ENCODE measurements at places on chromosomes 11 and 22. TPM values are rescaled to one million over a fixed set of nuclear protein-coding genes. Genes with fewer than 3 reads are reported as not detected.

The SEC14L6 gene
- not detected for total RNA-seq

GRCh38 chr22:19773470-19774040 lies 13.0 kb downstream of the TBX1 start:
- H3K27me3 ChIP-seq: no peaks in the 10 kb centered on the region
- no peak for DNase-seq
- no peaks in the 10 kb centered on the region for H3K36me3 ChIP-seq
- H3K27ac ChIP-seq: no peak overlapping the region

DNA sequence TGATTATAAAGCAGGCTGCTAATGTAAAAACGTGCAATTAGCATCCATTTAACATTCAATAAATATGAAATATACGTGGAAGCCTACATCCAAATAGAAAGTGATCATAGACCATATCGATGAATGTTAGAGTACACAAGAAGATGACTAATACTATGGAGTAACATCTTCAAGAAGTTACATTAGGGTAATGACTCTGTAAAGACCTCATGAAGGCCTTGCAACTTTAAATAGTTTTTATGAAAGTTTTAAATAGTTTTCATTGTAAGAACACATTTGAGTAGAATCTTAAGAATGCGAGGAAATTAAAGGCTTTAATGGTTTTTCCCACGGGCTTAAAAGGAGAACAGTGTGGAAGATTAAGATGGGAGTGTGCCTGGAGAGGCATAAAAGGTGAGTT lies 1.4 kb downstream of the TRIM34 start:
- no peak overlapping the region for H3K4me3 ChIP-seq
- no peaks in the 10 kb centered on the region for H3K27me3 ChIP-seq
- H3K36me3 ChIP-seq: no peaks in the 10 kb centered on the region
- DNase-seq: no peak

- no peak overlapping the region for H3K27ac ChIP-seq
- H3K36me3 ChIP-seq: no peaks in the 10 kb centered on the region
- DNase-seq: no peak
- no peak overlapping the region for H3K4me3 ChIP-seq
- no peaks in the 10 kb centered on the region for H3K27me3 ChIP-seq
These were observed 543.7 kb upstream of the RAG2 start for GRCh38 chr11:37141707-37142106.

- H3K4me3 ChIP-seq: no peak overlapping the region
These were observed 48.2 kb downstream of the ELFN2 start for GRCh38 chr22:37379085-37379484.

The OR51T1 gene
- total RNA-seq: not detected

The MMP1 gene
- not detected for total RNA-seq

The GVQW3 gene
- total RNA-seq: 1.2 TPM

DNA sequence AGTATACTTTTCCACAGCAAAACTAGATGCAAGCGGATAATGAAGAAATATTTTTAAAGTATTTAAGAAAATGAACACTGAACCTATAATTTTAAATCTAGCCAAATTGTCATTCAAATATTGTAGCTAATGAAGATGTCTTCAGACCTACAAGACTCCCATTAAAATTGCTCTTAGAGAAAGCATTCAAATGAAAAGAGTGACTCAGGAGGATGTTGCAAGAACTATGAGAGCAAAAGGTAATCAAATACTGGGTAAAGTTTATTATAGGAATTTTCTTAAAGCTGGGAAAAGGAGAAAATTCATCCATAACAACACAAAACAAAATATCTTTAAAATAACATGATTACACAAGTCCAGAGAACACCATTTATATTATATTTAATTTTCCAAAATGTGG lies 5.4 kb upstream of the POU2AF1 start:
- no peak overlapping the region for H3K27ac ChIP-seq
- H3K4me3 ChIP-seq: no peak overlapping the region
- no peaks in the 10 kb centered on the region for H3K27me3 ChIP-seq
- no peak for DNase-seq
- peaks cover 2% of the 10 kb centered on the region for H3K4me1 ChIP-seq
- H3K36me3 ChIP-seq: no peaks in the 10 kb centered on the region

DNA sequence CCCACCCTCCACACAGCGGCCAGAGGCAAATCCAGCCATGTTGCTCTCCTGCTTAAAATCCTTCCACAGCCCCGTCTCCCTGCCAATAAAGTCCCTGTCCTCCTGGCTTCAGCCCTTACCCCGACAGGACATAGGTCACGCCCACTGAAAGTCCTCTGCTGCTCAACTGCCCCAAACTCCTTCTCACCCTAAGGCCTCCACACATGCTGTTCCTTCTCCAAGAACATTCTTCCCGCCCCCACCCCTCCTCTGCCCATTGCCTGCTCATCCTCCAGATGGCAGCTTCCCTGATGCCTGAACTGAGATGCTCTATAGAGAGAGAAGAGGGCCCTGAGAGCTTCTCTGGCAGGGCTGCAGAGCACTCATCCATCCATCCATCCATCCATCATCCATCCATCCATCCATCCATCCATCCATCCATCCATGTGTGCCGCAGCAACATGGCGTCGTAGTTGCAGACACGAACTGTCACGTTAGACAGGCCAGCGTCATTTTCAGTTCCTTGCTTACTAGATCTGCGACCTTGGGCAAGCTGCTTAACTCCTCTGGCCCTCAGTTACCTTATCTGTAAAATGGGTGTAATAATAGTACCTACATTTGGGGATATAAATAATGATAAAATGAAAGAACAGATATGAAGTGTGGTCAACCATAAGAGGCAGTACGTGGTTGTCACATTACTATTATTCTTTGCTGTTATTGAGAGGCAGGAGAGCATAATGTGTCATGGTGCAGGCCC lies 9.4 kb downstream of the NPTXR start:
- no peaks in the 10 kb centered on the region for H3K27me3 ChIP-seq
- H3K27ac ChIP-seq: no peak overlapping the region
- no peak for DNase-seq

DNA sequence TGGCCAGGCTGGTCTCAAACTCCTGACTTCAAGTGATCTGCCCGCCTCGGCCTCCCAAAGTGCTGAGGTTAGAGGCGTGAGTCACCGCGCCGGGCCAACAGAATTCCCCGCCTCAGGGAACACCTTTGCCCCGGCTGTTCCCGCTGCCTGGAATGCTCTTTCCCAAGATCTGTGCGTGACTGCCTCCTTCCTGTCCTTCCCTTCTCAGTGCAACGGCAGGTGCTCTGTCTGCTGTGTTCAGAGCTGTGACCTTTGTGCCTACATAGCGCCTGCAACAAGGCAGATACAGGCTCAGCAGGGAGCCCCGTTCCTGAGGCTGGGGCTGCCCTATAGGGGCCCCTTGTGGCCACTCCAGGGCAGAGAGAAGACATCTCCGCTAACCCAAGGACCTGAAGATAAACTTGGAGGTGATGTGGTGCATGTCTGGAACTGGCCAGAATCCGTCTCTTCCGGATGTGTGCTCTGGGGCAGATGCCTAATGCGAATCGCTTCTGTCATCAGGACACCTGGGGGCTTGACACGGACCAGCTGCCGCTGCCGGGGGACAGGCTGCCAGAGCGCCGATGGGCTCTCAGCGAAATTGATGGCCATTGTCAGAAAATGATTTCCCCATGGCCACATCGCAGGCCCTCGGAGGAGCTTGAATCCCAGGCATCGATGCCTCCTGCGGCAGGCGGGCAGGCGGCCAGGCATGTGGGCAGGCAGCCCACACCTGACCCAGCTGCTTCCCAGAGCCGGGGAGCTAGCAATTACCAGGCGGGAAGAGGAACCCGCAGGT lies 43.5 kb upstream of the TCF20 start:
- H3K4me3 ChIP-seq: no peak overlapping the region
- H3K36me3 ChIP-seq: no peaks in the 10 kb centered on the region
- no peak for DNase-seq
- no peak overlapping the region for H3K27ac ChIP-seq
- no peaks in the 10 kb centered on the region for H3K27me3 ChIP-seq

DNA sequence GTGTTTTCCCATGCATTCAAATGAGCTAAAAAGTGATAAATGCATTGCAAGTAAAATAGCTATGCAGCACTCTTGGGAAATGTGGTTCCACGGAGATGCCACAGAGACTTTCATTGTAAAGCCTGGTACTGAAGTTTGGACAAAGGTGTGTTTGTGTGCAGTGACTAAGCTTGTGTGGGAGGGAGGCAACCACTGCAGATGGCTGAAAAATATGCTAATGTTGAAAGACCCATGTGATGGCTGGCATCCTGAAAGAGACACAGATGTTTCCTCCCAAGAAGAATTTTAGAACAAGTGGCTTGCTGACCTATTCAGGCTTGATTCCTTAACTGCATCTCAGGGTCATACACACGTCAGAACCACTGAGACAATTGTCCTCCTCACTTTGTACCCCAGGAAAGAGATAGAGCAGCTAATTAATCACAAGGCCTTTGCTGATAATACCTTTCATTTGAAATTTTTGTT lies 73.8 kb downstream of the FAM76B start:
- H3K36me3 ChIP-seq: no peaks in the 10 kb centered on the region
- no peak for DNase-seq
- H3K4me1 ChIP-seq: no peaks in the 10 kb centered on the region

- H3K27ac ChIP-seq: no peak overlapping the region
- H3K27me3 ChIP-seq: no peaks in the 10 kb centered on the region
- no peak for DNase-seq
These were observed 66.3 kb downstream of the PRMT3 start for GRCh38 chr11:20453657-20454316.

DNA sequence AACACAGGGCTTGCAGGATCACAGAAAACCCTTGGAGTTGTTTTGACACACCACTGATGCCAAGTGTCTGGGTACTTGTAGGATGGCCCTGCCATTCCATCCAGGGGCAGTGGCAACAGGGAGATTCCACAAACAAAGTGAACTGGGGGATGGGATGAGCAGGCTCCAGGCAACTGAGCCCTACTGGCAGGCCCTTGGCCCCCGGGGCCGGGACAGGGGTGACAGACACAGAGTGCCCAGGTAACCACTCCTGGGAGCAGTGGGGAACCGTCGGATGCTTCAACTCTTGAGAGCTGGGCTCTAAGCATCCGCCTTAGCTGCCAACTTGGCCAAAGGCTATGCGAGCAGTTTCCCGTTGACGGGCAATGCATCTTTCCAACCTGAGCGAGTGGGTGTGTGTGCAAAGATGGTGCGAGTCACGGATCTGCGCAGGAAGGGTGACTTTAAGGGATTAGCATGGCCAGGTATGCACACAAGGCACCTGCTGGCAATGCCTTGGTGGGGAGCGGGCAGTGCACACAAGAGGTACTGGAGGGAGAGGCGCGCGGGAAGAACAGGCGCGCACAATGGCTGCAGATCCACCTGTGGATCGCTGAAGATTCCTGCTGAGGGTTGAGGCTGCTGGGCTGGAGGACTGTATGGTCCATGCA lies 83.1 kb upstream of the PRODH start:
- no peaks in the 10 kb centered on the region for H3K27me3 ChIP-seq
- H3K4me3 ChIP-seq: no peak overlapping the region

- no peaks in the 10 kb centered on the region for H3K27me3 ChIP-seq
- H3K27ac ChIP-seq: no peak overlapping the region
- no peaks in the 10 kb centered on the region for H3K4me1 ChIP-seq
These were observed 268.6 kb upstream of the SESN3 start for GRCh38 chr11:95499516-95500135.

DNA sequence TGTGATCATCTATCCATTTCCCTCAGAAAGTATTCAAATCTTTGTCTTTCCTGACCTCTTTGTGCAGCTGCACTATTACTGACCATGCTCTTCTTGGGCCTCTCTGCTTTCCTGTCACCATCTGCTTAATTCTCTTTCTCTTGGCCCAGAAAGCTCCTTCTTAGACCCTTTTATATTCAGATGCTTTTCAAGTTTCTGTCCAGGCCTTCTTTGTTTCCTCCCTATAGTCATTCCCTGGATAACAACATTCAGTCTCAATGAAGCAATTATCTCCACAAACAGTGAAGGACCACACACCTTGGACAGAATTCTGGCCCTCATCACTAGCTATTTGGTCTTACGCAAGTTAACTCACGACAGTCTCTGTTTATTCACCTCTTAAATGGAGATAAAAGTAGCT lies 89.7 kb downstream of the LARGE2 start:
- no peak overlapping the region for H3K4me3 ChIP-seq
- H3K27me3 ChIP-seq: no peaks in the 10 kb centered on the region
- H3K27ac ChIP-seq: no peak overlapping the region
- H3K36me3 ChIP-seq: no peaks in the 10 kb centered on the region

GRCh38 chr11:119594639-119595249 lies 134.3 kb downstream of the NECTIN1 start:
- H3K4me3 ChIP-seq: no peak overlapping the region
- peaks cover 29% of the 10 kb centered on the region for H3K4me1 ChIP-seq
- H3K27me3 ChIP-seq: no peaks in the 10 kb centered on the region
- DNase-seq: no peak
- H3K36me3 ChIP-seq: no peaks in the 10 kb centered on the region

DNA sequence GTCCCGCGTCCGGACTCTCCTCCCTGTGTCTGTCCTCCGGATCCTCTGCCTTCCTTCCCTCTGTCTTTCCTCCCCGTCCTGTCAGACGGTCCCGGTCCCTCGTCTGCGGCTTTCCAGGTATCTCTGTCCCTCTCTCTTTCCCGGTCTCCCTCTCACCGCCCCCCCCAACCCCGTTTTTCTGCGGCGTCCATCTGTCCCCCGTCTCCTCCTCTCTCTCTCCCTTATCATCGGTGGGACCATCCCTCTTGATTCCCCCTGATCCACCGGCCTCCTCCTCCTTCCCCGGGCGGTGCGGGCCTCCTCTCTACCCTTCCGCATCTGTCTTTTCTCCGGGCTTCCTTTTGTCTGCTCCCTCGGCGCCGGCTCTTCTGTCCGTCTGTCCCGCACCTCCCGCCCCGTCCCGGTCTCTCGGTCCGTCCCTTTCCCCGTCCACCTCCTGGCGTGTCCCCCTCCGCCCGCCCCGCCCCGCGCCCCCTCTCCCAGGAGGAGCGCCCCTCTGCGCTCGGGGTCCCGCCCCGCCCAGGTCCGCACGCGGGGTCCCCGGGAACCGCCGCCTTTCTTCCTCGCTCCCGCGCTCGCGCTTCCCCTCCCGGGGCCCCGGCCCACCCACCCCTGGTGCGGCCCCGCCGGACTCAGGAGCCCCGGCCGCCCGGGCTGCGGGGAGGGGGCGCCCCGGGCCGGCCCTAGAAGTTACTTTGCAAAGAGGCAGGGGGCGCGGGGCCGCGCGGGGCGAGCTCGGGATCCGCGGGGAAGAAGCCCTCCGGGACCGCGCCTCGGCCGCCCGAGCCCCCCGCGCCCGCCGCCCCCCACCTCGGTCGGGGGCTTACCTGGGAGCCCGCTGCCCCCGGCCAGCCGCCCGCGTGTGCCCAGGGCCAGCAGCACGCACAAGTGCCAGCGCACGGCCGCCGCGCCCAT lies 568 bp downstream of the SCUBE1 start:
- peak overlapping the region; percentile 38 for H3K4me3 ChIP-seq
- H3K27me3 ChIP-seq: peaks cover 9% of the 10 kb centered on the region
- no peak for DNase-seq
- H3K36me3 ChIP-seq: no peaks in the 10 kb centered on the region
- no peak overlapping the region for H3K27ac ChIP-seq

Data from vagina (tissue), 2 donors.